ENCODE measurements at places on chromosomes 4 and X. TPM values are rescaled to one million over a fixed set of nuclear protein-coding genes. Genes with fewer than 3 reads are reported as not detected.

Gene AFF2
- 1.1 TPM for total RNA-seq

DNA sequence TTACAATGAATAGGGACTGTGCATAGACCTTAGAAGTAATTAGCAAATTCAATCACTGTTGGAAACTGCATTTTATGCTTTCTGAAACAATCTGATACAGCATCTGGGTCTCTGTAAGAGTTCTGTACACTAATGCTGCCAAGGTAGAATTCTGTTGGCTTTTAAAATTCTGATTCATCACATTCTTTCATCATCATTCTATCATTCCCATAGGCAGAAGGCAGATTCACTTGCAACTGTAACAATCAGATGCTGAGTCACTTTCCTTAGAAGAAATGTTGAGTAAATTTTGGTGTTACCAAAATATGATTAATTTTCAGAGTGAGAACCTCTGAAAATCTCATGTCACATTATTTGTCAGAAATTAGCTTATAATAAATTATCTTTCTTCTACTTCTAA is 267.2 kb downstream of the MAPK10 start:
- H3K4me3 ChIP-seq, result no peak overlapping the region
- peak overlapping the region; percentile 45 for H3K27ac ChIP-seq
- H3K27me3 ChIP-seq, result no peaks in the 10 kb centered on the region
- H3K4me1 ChIP-seq, result peaks cover 14% of the 10 kb centered on the region
- peak; percentile 92 for DNase-seq

DNA sequence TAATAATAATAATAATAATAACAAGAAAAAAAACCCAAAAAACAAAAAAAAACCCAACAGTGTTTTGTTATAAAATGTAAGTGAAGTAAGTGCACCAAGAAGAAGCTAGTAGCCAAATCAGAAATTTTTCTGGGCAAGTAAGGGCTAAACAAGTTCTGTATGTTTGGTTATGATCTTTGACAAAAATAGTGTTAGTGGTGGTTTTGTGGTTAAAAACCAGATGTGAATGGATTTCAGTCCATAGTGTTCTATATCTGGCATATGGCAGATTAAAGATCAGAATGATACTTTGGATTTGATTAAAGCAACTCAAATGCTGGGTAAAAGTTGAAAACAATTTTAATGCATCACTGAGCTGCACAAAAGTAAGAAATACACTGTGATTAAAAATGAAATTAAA is 116.5 kb upstream of the NDST4 start:
- 0 out of 2 replicates have a peak, but pooled peaks cover 4% of the 10 kb centered on the region for H3K4me1 ChIP-seq
- no peak for DNase-seq
- no peaks in the 10 kb centered on the region for H3K36me3 ChIP-seq
- no peak overlapping the region for H3K4me3 ChIP-seq

DNA sequence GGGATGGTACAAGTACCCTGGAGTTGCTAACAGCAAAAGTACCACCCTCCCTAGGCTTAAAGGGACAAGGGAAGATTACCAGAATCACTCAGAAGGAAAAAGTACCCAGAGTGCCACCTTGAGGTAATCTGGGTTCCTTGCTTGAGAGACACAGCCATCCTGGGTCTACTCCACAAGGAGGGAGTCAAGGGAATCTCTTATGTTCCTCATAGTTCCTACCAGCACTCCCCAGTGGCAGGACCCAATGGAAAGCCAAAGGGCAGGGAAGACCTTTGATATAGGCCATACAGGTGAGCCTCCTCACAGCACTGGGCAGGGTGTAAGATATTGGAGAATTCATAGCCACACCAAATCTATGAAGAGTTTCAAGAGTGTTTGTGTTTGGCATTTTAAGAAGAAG is 5.7 kb downstream of the IL2 start:
- peak; percentile 32 for DNase-seq
- H3K36me3 ChIP-seq, result no peaks in the 10 kb centered on the region
- no peak overlapping the region for H3K27ac ChIP-seq
- no peaks in the 10 kb centered on the region for H3K4me1 ChIP-seq
- peaks cover 10% of the 10 kb centered on the region for H3K27me3 ChIP-seq

Gene HSD17B13
- not detected for total RNA-seq
